ENCODE measurements at places on chromosomes 11 and 22. TPM values are rescaled to one million over a fixed set of nuclear protein-coding genes. Genes with fewer than 3 reads are reported as not detected.

CHRM1 gene
- not detected for total RNA-seq

PTGDR2 gene
- total RNA-seq = not detected

DMC1 gene
- total RNA-seq = 3.2 TPM

KDM4D gene
- 0.53 TPM for total RNA-seq

GPHA2 gene
- not detected for total RNA-seq

ANO3 gene
- total RNA-seq = not detected
